Stimulated activated CD8-positive, alpha-beta memory T cell treated with anti-CD3 and anti-CD28 coated beads, Interleukin-7, amount 100 ng/mL, for 4 hours (primary cell): ENCODE measurements at places on chromosomes 6 and 20.

- no peak for DNase-seq
Measured at GRCh38 chr20:31740208-31740607, 1.1 kb downstream of the TPX2 start.

DNA sequence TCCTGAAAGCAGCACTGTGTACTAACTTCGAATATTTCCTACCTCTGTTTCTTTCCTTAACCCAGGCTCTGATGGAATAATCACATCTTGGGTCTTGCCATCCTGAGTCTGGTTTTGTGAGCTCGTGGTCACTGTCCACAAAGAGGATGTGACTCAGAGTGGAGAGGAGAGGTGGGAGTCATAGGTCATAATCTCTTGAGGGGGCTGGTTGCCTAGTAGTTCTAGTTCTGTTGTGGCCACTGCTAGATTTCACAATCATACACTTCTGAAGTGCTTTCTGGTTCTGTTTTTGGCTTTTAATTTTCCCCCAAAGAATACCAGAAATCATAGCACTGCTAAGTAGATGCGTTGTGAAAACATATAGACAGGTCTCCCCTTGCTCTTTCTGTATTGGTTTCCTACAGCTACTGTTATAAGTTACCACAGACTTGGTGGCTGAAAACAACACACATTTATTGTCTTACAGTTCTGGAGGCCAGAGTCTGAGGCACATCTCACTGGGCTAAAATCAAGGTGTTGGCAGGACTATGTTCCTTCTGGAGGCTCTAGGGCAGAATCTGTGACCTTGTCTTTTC, 102.8 kb downstream of the NRSN1 start:
- DNase-seq: no peak

DNA sequence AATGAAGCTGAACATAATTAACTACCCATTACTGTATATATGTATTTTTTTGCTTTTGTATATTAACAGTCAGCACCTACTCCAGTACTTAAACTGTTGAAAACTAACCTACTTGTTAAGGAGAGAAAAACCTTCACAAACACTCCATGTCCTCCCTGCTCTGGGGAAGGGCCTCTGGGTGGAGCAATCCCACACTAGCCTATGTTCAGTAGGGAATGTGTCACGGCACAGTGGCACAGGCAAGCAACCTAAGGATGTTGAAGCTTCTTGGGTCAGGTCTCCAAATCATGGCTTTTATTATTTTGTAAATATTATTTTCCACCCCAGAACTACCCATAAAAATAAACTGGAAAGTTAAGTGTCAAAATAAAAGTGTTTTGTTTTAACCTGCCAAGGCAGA, 5.3 kb downstream of the MAN1A1 start:
- no peak for DNase-seq

GRCh38 chr20:12965212-12965869, 43.4 kb upstream of the SPTLC3 start:
- no peak for DNase-seq
